ENCODE measurements at places on chromosomes 12 and 14. TPM values are rescaled to one million over a fixed set of nuclear protein-coding genes. Genes with fewer than 3 reads are reported as not detected.

Gene SYCP3
- total RNA-seq: not detected

Gene ZNF140
- total RNA-seq: 25.8 TPM

Gene BLTP3B
- total RNA-seq: 38.7 TPM

Gene DEPDC4
- 0.72 TPM for total RNA-seq

Gene RIMKLB
- 23.1 TPM for total RNA-seq

Gene TSHR
- not detected for total RNA-seq

Gene POC1B
- total RNA-seq: 13.3 TPM

Gene OTX2
- not detected for total RNA-seq

Gene PPHLN1
- total RNA-seq: 96.9 TPM

Gene ABCC9
- total RNA-seq: 5.6 TPM

Gene NCKAP5L
- total RNA-seq: 6.1 TPM

Gene OR6C70
- total RNA-seq: not detected

Gene COA8
- 20.6 TPM for total RNA-seq

Gene TMCC3
- 0.36 TPM for total RNA-seq
